Activated naive CD4-positive, alpha-beta T cell treated with anti-CD3 and anti-CD28 coated beads for 36 hours (primary cell): ENCODE measurements at places on chromosomes 6 and 20.

- no peak for DNase-seq
Observed at GRCh38 chr20:33635341-33635740, 26.8 kb upstream of the C20orf144 start.

GRCh38 chr6:53112871-53113270 lies 35.8 kb downstream of the GCM1 start:
- DNase-seq: no peak

- DNase-seq: no peak
Observed at GRCh38 chr20:10371467-10371866, 62.6 kb downstream of the MKKS start.

DNA sequence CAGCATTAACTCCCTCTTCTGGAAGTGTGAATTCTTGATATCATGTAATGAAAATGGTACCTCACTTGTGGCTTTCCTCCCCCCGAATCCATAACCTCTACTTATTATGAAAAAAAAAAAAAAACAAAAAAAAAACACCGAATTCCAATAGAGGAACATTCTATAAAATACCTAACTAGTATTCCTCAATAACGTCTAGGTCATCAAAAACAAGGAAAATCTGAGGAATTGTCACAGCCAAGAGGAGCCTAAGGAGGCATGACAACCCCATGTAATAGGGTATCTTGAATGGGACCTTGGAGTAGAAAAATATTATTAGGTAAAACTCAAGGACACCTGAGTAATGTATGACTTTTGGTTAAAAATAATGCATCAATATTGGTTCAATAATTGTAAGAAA lies 38.9 kb upstream of the POLR1H start:
- DNase-seq: no peak

DNA sequence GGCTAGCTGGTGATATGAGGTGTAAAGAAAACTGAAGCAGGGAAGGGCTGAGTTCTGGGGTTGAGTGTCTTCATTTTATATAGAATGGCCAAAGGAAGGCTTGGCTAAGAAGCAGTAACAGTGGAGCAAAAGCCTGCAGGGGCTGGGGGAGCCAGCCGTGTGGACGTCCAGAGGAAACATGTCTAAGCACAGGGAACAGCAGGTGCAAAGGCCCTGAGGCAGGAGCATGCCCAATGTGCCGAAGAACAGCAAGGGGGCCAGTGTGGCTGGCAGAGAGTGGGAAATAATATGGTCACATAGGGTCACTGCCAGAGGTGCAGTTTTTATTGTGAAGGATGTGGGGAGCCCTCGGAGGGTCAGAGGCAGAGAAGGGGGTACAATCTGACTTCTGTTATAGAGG lies 60.5 kb upstream of the KCNG1 start:
- DNase-seq: no peak

- DNase-seq: no peak
Observed at GRCh38 chr20:57213924-57214323, 52.5 kb downstream of the BMP7 start.

GRCh38 chr20:9498322-9498721 lies 16.1 kb upstream of the LAMP5 start:
- no peak for DNase-seq

- no peak for DNase-seq
Observed at GRCh38 chr6:6816716-6817115, 228.2 kb downstream of the LY86 start.

DNA sequence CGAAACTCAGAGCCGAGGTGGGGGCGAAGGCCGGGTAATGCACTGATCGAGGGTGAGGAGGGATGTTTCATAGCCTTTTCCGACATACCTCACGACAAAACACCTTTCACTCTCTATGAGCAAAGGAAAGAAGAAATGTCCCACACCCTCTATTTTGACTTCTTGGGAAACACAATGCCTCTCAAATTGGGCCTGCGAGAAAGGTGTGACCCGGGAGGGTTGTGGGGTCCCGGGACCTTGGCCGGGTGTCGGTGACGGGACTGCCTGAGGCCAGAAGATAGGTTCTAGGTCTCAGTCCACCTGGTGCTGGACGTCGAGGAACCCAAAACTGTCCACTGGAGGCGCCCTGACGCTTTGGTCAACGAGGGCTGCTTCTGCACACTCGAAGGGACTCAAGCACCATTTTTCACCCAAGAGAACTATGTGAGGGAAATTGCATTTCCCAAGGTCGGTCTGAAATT lies 41.1 kb upstream of the OSTM1 start:
- DNase-seq: no peak

GRCh38 chr6:126091466-126091865 lies 105.1 kb downstream of the TRMT11 start:
- DNase-seq: no peak

DNA sequence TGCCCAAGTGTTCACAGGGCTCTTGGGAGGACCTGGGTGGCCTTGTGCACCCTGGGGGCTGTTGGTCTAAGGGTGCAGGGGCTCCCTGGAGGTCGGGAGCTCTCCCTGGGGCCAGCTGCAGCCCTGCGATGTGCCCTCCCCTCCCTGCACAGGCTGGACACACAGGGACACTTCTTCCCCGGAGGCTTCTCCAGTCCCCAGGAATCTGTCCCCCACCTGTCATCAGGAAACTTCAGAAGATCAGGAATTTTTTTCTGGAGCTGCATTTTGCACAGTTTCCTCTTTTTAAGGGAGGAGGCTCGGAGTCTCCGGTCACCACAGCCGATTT lies 66.9 kb upstream of the BHLHE23 start:
- DNase-seq: no peak

- DNase-seq: no peak
Observed at GRCh38 chr20:50320901-50321796, 130.5 kb downstream of the CEBPB start.

GRCh38 chr6:160378218-160378617 lies 30.0 kb downstream of the SLC22A3 start:
- no peak for DNase-seq

GRCh38 chr6:16470502-16471221 lies 232.3 kb downstream of the GMPR start:
- DNase-seq: peak; percentile 33

- DNase-seq: no peak
Observed at GRCh38 chr6:160260803-160261450, 2.3 kb upstream of the SLC22A2 start.

DNA sequence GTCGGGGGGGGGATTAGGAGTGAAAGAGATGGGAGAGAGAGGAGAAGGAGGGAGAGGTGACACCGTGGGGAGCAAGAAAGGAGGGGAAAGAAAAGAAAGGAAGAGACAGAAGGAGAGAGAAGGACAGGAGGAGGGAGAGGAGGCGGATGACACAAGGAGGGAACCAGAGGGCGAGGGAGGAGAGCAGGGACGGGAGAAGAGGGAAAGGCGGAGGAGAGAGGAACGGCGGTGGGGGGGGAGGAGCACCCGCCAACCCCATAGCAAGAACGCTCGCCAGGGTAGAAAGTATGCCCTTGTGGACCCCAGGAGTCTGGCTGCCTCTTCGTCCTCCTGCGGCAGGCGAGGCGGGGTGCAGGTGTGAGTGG lies 4.5 kb upstream of the INSM1 start:
- DNase-seq: no peak

DNA sequence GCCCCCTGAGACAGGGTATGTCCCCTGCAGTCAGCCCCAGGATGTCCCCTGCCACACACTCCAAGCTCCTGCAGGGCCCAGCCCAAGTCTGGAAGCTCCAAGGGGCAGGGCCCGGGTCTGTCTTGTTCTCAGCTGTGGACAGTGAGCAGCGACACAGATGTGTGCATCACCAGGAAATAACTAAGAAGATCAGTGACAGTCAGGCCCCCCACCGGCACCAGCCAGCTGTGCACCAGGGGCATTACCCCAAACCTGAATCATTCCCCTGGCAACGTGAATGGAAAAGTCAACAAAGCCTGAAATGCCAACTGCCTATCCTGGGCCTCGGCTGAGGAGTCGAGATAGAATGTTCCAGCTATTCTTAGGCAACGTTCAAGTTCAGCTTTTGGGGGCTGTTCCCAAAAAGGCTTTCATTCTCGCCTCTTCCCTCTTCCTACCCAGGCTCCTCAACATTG lies 105.0 kb downstream of the PREX1 start:
- DNase-seq: no peak

GRCh38 chr20:41426086-41426830 lies 59.6 kb upstream of the EMILIN3 start:
- no peak for DNase-seq

DNA sequence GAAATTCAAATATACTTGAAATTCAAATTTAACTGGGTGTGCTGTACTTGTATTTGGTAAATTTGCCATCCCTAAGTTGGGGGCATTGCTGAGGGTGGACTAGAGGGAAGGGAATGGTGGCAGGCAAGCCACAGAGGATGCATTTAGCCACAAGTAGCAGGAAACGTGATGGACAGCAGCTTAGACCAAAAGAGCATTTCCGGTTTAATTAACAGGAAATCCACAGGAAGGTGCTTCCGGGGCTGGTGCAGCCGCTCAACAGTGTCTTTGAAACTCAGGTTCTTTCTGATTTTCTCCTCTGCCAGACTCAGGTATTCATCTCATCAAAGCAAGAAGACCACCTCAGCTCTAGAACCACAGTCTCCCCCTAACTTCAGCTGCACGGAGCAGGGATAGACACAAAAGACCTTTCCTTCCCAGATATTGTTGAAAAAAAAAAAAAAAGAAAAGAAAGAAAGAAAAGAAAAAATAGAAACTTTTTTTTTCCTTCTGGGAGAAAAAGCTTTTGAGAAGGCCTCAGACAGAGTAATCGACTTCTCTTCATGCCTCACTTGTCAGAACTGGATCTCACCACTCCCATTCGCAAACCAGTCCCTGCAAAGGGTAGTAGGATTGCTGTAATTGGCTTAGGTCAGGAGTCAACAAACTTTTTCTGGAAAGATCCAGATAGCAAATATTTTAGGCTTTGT lies 8.0 kb upstream of the BCAS1 start:
- peak; percentile 49 for DNase-seq

DNA sequence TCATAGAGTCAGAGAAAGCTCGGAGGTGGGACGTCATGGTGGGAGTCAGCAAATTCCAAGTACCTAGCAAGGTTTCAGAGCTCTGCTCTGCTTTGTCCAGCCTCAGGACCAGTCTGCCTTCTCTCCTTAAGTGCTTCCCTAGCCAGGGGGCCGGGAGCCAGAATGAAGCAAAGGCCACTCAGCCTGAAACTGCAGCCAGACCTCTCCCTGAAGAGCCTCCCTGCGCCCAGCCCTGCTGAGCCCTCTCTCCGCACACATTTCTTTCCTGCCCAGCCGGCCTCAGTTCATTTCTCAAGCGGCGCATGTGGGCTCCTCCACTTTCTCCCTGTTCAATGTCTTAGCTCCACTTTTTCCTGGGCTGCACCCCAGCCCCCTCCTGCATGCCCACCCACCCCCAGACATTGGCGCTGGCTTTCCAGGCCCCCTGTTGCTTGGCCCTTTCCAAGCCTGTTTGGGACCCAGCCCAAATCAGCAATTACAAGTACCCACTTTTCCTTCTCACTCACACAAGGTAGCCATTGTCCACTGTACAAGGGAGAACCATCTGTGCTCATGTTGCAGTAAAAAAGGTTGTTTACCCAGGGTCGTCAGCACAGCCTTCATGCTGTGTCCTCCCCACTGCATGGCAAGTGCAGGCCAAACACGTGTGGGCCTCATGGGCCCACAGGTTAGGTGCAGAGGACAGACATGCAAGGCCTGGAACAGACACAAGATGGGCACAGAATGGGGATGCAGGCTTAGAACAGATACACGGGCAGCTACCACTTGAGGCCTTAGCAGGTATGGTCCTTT lies 147.1 kb downstream of the MRPL14 start:
- DNase-seq: no peak

DNA sequence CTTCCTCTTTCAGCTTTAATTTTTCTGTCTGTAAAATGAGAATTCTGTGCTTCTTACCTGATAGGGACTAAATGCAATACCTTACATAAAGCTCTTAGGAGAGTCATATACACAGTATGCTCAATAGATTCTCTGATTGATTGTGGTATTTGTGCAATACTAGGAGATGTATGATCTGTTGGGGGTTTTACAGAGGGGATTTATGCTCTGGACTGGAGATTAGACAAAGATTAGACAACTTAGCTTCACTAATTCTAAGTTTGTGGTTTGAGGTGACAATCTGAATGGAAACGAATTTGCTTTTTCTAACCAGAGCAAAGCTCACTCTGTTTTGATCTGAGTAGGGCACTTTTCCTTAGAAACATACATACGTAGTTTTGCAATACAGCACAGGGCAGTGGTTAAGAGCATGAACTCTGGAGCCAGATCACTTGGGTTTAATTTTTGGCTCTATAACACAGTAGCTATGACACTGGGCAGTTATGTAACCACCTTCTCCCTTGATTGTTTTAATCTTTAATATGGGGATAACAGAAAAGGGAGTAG lies 126.2 kb downstream of the RNF144B start:
- no peak for DNase-seq

- DNase-seq: no peak
Observed at GRCh38 chr6:104326173-104327001, 533.3 kb downstream of the HACE1 start.

GRCh38 chr6:79436241-79436640 lies 101.0 kb downstream of the LCA5 start:
- no peak for DNase-seq

- DNase-seq: no peak
Observed at GRCh38 chr20:4919047-4919704, 82.1 kb downstream of the SLC23A2 start.
